ENCODE measurements at places on chromosomes 2 and 18.

DNA sequence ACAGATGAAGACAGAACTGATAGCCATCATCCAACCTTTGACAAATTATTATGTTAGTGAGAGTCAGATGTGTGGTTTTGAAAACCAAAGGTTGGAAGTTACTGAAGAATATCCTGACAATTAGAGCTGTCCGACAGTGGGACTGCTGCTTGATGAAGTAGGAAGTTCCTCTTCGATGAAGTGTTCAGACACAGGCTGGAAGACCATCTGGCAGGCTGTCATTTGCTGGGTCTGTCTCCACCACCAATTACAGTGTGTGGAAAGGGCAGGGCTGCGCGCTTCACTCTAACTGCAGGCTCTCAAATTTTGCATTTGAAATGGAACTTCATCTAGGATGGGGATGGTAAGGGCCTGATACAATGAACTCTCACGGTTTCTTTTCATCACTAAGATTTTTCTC lies 313.8 kb downstream of the PIK3C3 start:
- no peak for DNase-seq

- no peak for DNase-seq
These were observed 188.4 kb downstream of the MYO5B start for GRCh38 chr18:50006470-50007046.

DNA sequence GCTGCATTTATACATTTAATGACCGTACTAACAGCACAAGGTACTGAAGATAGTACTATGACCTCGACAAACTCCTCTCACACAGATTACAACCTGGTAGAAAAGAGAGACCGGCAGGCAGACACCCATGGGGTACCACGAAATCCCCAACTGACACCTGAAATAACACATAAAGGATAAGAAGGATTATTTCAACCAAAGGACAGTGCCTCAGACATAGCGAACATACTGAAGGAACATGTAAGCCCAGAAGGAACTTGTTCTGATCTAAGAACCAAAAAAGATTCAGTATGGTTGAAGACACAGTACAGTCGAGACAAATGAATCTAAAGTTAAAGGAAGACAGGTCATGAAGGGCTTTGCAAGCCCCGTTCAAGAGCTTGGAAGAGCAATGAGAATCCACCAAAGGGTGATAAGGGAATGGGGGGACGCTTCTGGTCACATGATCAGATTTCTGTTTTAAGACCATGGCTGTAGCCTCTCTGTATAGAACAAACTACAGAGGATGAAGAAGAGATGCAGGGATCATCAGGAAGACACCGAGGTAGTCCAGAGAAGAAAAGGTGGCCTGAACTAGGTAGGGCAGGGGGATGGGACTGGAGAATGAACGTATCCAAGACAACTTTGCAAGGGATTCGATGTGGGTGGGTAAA lies 902 bp downstream of the MCFD2 start:
- peak; percentile 15 for DNase-seq

- no peak for DNase-seq
These were observed 290.3 kb upstream of the CCDC68 start for GRCh38 chr18:55249550-55249949.

DNA sequence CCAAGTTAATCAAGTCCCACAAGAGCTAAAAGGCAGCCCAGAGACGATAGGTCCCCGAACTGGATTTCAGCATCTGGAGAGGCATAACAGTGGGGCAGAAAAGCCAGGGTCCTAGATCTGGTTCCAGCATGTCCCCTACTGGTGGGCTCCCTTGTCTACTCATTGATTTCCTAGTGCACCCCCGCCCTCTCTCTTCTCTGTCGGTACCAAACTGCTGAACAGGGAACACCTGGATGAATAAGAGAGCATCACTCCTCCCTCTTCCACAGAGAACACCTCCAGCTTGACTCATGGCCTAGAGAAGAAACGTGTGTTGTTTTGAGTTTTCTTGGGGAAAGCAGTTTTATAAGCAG lies 101.3 kb downstream of the FOXI3 start:
- DNase-seq: no peak

DNA sequence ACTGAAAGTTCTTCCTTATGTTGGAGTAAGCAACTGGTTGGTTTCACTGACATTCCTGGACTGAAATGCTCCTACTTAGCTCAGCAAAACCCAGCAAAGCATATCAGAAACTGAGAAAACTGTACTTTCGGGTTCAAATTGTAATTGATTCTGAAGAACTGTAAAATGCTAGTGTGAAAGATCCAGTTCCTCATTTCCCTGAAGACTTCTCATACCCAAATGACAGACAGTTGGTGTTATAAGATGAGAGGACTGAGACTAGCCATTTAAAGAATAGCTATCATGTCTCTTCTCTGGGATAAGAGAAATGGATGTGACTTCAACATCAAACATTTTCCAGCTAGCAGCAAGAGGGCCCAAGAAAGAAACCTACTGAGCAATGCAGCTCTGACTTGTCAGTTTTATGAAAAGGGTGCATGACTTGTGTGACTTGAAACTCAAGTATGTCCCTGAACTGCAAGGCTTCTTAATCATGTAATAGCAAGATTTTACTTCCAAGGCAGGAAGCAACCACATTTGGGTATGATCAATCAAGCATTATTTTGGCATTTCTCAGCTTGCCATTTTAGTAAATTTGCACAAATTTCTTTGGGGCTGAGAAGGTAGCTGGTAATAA lies 420.3 kb upstream of the MMADHC start:
- no peak for DNase-seq

GRCh38 chr2:168343586-168343985 lies 96.2 kb upstream of the STK39 start:
- peak; percentile 56 for DNase-seq

DNA sequence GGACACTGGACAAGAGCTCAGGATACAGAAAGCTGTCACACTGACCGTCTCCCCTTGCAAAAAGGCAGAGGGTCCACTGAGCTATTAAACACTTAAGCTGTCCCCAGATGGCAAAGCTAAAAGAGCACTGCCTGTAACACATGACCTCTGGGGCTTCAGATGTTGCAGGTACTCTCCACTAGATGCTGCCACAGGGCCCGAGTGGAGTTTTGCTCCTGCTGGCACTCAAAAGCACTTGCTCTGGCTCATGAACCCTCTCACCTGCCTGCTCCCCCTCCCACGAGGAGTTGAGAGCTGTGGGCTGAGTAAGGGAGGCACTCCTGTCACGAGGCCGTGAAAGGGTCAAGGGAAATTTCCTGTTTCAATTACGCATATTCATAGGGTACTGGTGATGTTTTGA lies 227.9 kb downstream of the PRKCE start:
- no peak for DNase-seq

- DNase-seq: no peak
These were observed 18.7 kb upstream of the SMAD2 start for GRCh38 chr18:47949202-47949601.
